ENCODE measurements at places on chromosomes 7 and 10.
A peak's percentile ranks its signal among the peaks of the same experiment; 100 is the strongest.

DNA sequence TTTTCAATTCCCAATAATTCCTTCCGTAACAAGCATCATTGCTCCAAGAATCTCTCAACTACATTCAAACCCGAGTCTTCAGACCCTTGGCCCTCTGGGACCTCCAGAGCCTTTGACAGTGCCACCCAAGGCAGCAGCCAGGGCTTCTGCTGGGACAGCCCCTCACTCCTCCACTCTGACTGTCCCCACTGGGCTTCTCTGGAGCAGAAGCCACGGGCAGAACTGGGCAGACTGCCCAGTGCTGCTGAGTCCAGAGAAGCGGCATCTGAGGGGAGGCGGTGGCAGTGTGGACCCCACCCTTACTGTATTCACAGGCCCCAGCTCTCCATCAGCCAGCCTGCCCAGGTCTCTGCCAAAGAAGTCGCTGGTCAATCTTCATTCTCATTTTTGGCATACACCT is 8.8 kb downstream of the CYREN start:
- DNase-seq, result no peak

DNA sequence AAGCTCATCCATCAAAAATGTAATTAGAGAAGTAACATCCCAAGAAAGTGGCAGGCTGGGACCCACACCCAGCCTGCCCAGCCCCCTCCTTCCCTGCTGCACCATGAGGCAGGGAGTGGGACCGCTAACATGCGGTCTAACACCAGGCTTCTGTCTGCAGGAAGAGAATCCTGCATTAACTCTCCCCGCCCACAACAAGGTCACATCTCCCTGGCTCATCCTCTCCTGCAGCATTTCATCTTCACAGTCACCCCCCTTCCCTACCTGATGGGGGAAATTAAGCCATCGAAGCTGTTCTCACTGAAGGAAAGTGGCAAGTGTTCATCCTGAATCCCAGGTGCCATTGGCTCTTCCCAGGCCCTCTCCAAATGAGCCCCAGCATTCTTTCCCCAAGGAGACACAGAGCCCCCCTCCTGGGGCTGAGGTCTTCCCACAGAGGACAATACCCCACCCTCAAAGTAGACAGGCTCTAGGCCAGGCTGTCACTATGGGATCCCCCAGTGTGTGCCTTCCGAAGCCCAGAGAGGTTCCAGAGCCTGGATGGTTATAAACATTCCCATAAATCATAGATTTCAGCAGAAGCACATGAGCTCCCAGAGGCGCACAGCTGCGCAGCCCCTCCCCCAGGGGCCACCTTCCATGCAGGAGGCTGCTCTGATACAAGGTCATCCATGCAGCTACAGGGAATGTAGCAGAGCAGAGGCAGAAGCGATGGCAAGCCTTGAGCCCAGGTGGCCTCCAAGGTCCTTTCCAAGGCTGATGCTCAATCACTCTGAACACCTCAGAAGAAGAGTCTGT is 148.0 kb downstream of the OAT start:
- no peak for DNase-seq

GRCh38 chr10:72087969-72088888 is at the start of gene SPOCK2:
SPOCK2 (minus strand) TSS chr10:72088551; CDS start chr10:72088328, 223 bp downstream.
- DNase-seq, result peak; percentile 83

DNA sequence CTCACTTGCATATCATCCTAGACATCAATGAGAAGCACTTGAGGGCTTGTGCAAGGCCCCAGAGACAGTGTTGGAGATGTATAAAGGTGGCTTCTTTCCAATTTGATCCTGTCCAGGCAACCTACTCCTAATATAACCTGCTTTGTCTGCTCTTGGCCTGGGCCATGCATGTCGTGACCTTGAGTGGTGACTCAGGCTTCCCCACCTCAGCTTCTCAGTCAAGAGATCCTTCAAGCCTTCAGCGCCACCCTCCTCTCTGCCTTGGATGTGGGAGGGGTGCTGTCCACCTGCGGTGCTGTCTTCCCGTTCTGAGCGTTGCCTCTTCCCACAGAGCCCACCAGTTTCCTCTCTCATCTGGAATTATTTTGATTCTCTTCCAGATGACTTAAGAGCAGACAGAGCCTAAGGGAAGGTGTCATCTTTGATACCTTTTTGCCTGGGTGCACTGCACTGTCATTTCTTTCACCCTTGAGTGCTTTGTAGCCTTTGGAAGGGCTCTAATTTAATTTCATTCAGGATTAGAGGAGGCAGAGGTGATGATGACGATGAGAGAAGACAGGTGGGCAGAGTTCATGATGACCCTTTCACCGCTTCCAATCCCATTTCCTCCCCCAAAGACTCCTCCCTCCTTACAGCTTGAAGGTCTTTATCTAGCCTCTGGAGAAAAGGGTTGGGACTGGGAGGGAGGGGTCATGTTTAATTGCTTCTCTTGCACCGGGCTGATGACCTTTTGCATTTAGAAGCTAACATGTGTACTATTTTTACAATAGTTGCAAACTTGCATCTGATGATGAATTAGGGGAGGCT is 6.9 kb downstream of the LSMEM1 start:
- DNase-seq, result no peak

- DNase-seq, result no peak
Observed at GRCh38 chr7:68800316-68800715, 798.0 kb upstream of the AUTS2 start.

Data from activated naive CD4-positive, alpha-beta T cell treated with anti-CD3 and anti-CD28 coated beads, Interleukin-2, amount 10 ng/mL, durations not matched to agents 7 days and 5 days (primary cell).